ENCODE measurements at places on chromosomes 13 and 19.

GRCh38 chr13:30851697-30852096 lies 54.4 kb upstream of the MEDAG start:
- no peak for DNase-seq

GRCh38 chr13:99067159-99067985 lies 89.5 kb upstream of the DOCK9 start:
- no peak for DNase-seq

DNA sequence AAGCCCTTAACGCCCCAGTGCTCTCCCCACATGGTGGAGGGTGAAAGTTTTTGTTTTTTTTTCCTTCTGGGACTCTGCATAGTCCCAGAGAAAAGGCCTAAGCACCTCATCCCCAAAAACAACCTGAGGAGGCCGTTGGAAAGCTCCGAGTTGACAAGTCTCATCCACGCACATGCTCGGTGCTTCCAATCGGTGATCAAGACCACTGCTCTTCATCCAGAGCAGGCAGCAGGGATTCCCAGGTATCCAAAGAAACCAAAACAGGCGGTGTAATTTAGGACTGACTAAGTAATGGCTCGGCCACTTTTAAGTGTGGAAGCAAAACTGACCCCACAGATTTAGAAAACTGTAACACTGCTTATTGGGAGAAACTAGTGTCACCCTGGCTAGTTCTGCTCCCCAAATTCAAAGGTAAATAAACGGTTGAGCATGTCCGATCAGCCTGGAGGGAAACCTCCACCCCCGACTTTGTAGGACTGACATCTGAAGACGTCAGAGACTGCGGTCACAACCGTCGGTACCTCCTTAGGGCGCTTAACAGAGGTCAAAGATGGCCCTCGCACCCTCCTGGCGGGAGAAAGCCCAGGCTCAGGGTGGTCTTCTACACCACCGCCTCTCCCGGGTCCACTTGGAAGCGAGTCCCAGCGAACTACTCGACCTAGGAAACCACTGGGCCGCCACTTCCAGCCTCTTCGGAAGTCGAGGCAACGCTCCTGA lies 997 bp upstream of the ZNF446 start:
- no peak for DNase-seq

DNA sequence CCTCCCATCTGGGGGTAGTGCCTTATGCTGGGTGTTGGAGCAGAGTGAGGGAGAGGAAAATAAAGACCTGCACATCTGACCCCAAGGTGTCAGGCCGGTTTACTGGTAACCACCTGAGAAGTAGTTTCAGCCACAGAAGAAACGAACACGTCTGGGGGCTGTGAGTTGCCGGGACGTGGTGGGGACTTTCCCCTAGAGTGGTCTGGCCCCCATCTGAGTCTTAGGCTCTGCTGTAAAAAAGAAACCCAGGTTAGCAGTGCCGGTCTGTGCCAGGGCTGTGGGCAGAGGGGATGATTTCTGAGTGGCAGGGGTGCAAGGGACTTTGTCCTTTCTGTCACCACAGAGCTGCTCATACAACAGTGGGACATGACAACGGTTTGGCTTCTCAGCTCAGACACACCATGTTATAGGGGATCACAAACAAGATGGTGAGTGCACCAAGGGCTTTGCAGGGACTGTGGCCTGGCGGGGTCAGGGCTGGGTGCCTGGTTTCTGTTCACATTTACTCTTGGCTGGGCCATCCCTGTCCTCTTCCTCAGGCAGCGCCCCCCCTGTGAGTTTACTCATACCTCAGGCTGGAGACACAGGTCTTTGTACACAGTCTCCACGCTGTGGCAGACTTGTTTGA lies 9.0 kb downstream of the GCDH start:
- no peak for DNase-seq

DNA sequence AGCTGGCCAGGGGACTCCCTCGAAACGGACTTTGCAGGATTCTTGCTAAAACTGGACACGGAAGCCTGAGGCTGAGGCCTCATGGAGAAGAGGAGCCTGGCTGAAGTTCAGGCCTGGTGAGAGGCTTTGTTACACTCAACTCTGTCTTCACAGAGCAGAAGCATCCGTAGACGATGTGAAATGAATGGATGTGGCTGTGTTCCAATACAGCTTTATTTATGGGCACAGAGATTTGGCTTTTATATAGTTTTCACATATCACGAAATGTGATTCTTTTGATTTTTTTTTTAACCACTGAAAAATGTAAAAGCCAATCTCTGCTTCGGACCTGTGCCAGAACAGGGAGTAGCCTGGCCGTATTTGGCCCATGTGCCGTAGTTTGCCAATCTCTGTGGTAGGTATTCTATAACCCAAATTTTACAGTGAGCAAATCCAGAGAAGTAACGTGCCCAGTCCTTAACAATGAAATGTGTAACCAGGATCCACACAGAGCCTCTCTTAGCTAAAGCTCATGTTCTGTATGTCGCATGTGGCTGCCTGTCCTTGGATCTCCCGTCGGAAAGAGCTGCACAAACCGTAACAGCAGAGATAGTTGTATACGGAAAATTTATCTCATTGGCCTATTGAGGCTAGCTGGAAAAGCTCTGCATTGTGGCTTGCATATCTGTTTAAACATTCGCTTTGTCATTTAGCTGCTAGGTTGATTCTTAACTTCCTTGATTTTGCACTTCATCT lies 171.6 kb upstream of the RNF113B start:
- no peak for DNase-seq

All from NCI-H524 (cell line).